ENCODE measurements at places on chromosomes 2 and 18.

- DNase-seq = no peak
Measured at GRCh38 chr18:70411876-70412435, 123.1 kb downstream of the SOCS6 start.

DNA sequence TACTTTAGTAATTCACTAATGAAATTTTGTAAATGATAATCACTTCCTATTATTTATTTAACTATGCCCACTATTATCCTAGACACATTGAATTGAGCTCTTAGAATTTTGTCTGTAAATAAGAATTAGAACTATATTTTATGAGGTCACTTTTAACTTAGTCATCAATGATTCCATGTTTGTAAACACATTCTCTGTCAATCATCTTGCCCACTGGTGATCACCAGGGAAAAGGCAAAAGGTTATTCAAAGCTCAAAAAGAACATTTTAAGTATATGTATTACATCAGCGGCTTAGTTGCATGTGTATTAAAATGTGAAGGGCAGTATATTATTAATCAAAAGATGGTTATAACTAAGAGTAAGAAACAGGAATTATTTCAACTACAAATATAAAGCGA is 25.2 kb downstream of the SCN9A start:
- DNase-seq = no peak

DNA sequence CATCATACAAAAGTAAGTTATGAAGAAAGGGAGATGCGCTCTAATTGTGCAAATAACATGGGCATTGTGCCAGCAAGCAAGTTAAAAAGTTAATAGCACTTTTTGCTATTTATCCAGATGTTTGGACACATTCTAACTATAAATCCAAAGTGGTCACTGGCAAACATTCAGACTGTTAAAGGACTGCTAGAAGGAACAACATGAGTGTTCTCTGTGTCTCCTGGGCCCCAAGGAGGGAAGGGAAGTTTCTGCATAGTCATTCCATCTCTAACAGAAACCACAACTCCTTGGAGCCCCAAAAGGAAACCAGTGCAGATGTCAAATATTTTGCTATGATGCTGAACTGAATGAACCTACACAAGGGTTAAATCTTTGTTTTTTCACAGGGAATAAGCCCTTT is 213.3 kb upstream of the HNRNPA3 start:
- no peak for DNase-seq

GRCh38 chr2:119606674-119607073 is 62.4 kb downstream of the CFAP221 start:
- DNase-seq = no peak

- no peak for DNase-seq
Measured at GRCh38 chr2:56229397-56230060, 45.7 kb downstream of the CCDC85A start.

GRCh38 chr2:191303140-191304005 is 58.2 kb downstream of the MYO1B start:
- DNase-seq = no peak

DNA sequence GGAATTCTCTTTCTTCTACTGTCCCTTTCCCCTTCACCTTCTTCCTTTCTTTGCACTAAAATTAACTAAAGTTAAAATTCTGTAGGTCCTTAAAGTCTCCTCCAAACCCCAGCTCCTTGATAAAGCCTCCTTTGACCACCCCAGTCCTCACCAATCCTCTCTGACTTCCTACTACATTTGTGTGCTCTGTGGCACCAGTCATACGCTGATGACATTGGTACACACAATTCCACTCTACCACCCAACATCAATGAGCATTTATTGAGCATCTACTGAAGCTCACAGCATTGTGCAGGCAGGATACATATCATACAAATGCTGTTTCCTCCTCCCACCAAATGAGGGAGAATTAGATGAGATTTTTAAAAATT is 4.5 kb upstream of the SP5 start:
- DNase-seq = no peak

GRCh38 chr2:98486374-98486981 is 41.8 kb downstream of the INPP4A start:
- no peak for DNase-seq

DNA sequence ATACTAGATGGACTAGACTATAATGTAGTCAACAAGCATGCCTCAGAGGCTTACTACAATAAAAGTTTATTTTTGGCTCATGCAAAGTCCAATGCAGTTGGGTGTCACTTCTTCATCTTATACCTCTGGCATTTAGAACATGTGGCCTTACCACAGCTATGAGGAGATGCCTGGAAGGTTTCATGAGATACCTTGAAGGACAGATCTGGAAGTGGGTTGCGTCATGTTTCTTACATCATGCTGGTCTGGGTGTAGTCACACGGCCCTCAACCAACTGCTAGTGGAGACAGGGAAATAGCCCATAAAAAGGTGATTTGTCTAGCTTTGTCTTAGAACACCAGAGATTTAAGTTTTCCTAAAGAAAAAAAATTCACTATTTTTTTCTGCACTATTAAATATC is 91.7 kb upstream of the MMADHC start:
- no peak for DNase-seq

- DNase-seq = no peak
Measured at GRCh38 chr2:201298462-201299052, 38.2 kb downstream of the CASP8 start.

DNA sequence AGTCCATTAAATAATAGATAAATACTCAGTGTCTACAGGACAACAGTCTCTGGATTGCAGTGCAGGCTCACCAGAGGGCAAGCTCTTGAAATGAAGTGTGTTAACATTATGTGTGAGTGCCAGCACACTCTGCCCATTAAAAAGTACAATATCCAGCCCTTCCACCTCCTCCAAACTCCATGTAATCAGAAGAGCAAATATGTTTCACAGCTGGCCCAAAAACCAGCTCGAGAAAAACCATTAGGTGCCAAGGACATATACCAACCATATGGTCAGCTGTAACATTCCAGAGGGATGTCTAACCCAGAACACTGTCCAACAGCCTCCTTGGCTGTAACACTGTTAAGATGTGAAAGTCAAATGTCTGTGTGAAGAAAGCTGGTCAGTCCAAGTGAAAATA is 112.2 kb downstream of the ZNF385B start:
- DNase-seq = no peak

- no peak for DNase-seq
Measured at GRCh38 chr2:75480971-75481836, 79.5 kb downstream of the EVA1A start.

DNA sequence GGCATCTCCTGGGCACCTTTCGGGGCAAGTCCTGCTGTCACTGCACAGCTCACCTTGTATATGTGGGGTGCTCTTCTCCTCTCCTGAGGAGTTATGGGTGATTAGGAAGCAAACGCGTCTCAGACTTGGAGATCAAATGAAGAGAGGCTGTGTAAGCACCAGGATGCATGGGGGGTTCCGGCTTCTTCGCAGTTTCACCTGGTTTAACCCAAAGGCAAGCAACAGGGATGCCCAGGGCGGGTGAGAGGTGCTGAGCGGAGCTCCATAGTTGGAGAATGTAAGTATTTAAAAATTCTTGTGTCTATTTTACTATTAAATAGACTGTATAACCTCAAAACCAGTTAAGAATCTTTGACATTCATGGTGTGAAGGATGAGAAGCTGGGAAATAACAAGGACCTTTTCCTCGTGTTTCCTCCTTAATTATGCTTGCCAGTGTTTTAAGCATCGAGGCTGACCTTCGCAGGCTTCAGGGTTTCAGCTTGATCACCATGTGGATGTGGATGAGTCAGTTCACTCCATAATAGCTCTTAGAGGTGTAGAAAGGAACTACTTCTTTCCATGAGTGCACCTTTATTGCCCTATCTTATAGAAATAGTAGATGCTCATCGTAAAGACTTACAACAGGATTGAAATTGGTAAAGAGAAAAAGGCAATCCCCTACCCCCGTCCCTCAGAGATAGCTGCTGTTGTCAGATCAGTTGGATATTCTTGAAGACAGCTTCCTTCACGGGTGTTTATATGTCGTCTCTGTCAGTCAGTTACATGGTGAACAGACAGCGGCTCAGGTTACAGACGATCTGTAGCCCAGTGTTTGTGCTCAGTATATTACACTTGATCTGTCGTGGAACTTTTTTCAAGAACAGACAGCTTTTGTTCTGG is 201.1 kb downstream of the AGAP1 start:
- no peak for DNase-seq

DNA sequence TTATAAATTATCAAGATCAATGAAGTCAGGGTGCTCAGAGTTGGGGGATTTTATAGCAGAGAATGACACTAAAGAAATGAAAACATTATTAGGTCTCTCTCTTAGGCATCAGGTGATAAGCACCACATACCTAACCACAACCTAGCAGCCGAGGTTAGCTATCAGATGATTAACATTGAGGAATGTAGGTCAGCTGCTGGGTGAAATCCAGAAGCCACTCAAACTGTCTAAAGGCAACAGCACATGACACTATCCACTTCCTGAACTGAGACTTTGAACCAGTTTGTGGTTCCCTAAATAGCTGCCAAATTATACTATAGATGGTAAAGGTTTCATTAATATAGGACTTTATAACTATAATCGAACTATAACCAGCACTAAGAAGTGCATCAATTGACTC is 4.7 kb downstream of the EPG5 start:
- no peak for DNase-seq

DNA sequence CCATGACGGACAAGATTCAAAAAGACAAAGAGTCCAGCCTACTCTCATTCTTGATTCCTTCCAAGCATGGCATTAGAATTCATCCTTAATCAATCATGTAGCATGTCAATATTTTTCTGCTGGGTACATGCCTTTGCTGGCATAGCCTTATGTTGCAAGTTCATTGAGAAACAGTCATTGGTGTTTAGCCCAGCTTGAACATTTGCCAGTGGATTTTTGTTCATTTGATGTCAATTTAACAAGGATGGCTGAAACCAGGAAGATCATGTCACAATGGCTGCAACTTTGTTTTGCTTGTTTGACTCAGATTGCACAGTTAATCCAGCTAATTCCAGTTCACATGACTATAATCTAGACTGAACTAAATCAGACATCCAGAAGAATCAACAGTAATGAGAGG is 1132.2 kb downstream of the LRP1B start:
- DNase-seq = no peak

- DNase-seq = no peak
Measured at GRCh38 chr18:80176334-80177073, 67.4 kb downstream of the ADNP2 start.

DNA sequence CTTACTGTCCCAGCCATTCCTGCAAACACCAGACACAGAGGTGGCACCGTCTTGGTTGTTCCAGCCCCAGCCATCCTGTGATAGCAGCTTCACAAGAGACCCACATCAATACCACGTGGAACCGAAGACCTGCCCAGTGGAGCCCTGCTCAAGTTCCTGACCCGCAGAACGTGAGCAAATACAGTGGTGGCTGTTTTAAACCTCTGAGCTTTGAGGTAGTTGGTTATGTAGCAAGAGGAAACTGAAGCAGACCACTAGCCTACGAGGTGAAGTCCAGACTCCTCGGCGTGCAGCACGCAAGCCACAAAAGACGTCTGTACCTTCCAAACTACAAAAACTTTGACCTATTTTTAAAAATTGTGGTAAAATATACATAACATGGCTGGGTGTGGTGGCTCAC is 96.1 kb upstream of the ODC1 start:
- DNase-seq = no peak

DNA sequence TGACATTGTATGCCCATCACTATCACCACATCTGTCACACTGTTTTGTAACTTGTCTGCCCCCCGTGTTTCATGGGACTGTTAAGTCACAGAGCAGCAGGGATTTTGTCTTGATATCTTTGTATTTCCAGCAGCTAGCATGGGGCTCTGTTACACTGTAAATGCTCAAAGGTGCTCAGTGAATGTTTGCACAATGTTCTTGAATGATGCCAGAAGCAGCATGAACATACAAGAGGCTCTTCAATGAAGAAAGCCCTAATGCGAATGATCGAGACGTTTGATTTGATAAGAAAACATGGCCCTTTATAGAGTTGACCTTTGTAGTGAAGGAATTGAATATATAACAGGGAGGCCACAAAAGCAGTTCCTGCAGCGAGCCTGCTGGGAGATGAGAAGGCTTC is 120.9 kb upstream of the TTC39C start:
- DNase-seq = no peak

DNA sequence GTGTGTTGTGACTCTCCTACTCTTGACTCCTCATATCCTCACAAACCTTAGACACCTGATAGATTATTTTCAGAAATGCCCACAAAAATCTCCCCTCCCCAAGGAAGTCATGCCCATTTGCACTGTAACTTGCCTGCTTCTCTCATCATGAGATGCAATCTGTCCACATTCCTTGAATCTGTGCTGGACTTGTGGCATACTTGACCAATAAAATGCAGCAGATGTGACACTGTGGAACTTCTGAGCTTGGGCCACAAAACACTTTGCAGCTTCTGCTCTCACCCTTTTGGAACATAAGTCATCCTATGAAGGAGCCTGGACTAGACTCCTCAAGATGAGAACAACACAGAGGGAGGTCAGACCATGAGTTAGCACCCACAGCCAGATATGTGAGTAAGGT is 4.4 kb upstream of the PID1 start:
- no peak for DNase-seq

- no peak for DNase-seq
Measured at GRCh38 chr2:160826496-160826895, 332.9 kb upstream of the RBMS1 start.

GRCh38 chr2:105521616-105522015 is 122.8 kb upstream of the FHL2 start:
- DNase-seq = no peak

- no peak for DNase-seq
Measured at GRCh38 chr2:73291093-73291460, 2.3 kb downstream of the EGR4 start.

DNA sequence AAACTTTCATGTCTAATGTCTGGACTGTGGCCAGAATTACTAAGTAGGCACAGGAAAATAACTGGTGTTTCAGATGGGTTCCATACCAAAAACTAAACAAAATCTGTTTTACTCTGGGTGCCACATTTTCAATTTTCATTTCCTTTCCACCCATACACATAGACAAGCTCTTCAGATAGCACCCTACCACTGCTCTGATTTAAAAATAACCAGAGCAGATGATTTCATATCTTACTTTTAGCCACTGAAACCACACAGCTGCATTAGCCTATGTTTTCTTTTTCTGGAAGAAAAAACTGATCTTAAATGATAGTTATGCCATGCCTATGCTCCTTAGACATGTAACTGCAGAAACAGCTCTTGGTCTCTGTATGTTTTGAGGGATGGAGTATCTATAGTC is 647.6 kb downstream of the CPS1 start:
- DNase-seq = no peak

GRCh38 chr2:37654932-37655841 is 16.3 kb downstream of the CDC42EP3 start:
- peak; percentile 42 for DNase-seq

DNA sequence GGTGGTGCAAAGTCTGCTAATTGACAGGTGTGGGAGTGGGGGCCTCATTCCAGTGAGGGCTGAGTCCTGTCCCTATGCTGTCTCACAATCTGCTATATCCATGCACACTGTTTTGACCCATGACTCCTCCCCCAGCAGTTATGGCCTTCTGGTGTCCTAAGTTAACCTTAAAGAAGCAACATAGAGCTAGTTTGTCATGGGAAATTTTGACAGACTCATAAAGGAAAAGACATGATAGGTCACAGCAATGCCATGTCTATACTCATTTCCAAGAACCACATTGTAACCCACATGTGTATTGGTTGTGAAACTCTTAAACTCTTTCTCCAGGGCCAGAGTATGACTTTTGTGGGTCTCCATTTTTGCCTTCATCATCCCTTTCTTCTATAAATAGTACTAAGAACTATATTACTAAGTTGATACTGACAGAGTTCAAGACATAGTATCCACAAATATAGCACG is 78.2 kb upstream of the SLC1A4 start:
- no peak for DNase-seq

Measured in GM12891 (cell line).